ENCODE measurements at places on chromosomes 3 and 15.

- DNase-seq, result no peak
Observed at GRCh38 chr3:103247459-103247858, 812.6 kb downstream of the ZPLD1 start.

DNA sequence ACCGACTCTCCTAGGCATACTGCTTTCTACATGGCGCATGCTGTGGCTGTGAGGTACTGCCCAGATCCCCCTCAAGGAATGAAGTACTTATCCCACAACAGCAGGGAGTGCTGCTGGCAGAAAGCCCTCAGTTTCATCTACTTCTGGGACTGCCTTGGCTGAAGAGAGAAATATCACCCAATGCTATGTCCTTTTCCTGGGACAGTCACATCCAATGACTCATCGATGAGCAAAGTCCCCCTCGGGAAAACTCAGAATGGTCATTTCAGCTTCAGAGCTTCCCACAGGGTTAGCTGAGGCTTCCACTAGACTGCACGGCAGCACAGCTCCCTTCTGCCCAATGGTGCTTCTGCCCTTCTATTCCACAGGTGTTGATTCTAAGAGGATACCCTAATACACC is 3.6 kb upstream of the NMD3 start:
- DNase-seq, result no peak

- no peak for DNase-seq
Observed at GRCh38 chr3:43048470-43048869, 57.4 kb downstream of the POMGNT2 start.

GRCh38 chr3:16309558-16309957 is 44.5 kb downstream of the OXNAD1 start:
- DNase-seq, result peak; percentile 66

DNA sequence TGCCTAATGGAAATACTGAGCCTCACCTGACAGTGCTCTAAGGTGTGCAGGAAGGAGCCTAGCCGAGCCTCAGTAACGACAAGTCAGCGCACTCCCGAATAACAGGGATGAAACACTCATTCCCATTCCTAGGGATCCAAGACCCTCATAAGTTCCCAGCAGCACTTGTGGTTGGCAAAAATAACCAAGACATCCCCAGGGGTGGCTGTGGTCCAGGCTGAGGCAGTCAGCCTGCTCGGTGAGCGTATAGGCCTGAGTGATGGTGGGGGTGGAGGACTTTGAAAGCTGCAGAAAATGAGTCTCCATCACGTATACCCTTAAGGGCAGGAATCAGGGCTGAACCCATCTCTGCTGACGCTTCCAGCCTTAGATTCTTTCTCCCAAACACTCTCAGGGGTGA is 120.1 kb downstream of the SMAD6 start:
- no peak for DNase-seq

GRCh38 chr3:123755085-123755484 is 129.0 kb downstream of the MYLK start:
- DNase-seq, result no peak

DNA sequence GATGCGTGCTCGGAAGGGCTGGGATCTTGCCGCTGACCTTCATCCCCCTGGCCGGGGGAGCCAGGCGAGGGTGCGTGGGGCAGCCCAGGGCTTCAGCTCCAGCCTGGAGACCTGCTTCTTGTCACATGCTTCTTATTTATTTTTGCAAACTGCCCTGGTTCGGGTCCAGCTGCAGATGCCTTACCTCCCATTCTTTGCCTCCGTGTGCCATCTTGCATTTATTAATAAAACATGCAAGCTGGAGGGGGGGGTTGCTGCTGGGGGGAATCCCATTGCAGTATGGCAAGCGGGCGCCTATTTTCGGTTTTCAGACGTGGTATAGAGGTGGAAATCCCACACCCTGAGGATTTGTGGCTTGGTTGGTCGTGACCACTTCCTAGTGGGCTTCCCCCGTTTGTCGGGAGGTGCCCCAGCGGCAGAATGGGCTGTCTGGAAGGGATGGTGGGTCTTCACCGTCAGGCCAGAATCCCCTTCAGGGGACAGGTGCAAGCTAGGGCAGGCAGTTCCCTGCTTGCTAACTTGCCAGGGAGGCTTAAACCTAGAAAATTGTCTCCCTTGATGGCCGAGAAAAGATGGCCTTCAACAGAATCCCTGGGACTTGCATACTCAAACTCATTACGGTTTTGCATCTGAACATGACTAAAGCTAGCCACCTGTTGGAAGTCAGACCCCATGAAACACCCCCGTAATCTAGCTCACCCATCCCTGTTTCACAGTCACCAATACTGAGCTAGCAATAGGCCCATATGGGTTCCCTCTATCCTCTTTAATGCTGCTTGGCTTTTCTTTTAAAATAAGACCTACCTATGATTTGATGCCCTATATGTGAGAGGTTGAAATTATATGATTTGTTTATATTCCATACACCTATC is 569 bp downstream of the TMEM266 start:
- DNase-seq, result peak; percentile 37

DNA sequence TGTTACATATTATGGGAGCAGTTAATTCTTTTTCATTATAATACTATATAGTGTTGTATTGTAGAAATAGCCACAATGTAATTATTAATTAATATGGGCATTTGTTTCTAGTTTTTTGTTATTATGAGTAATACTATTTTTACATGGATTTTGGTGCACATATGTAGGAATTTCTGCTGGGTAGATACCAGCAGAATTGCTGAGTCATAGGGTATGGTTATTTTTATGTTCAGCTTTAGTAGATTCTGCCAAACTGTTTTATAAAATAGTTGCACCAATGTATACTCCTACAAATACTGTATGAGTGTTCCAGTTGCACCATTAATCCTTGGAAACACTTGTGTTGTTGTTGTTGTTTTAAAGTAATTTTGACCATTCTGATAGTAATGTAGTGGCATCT is 91.5 kb downstream of the SH3GL3 start:
- no peak for DNase-seq

DNA sequence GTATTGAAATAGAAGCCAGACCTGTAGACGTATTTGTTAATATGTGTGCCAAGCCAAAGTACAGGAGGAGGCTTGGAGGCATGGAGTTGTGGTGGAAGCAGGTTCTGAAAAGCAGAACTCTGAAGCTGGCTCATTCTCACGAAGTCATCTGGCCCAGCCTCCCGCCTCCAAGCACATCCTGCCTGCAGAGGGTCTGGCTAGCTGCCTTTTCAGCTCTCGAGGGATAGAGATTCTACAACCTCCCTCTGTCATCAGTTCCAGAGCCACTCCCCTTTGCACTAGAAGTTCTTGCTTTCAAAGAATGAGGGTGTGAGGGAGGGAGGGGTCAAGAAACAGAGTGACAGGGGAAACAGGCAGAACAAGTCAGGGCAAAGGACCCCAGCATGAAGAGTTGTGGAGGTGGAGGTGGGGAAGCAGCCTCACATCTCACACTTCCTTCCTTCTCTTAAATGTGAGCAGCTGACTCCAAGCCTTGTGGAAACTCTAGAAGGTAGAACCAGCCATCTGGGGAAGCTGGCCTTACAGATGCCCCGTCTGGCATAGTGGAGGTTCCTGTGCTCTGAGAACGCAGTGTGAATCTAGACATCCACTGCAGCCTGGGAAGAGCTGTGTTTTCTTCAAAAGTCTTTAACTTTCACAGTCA is 95.3 kb downstream of the SLC49A4 start:
- no peak for DNase-seq

DNA sequence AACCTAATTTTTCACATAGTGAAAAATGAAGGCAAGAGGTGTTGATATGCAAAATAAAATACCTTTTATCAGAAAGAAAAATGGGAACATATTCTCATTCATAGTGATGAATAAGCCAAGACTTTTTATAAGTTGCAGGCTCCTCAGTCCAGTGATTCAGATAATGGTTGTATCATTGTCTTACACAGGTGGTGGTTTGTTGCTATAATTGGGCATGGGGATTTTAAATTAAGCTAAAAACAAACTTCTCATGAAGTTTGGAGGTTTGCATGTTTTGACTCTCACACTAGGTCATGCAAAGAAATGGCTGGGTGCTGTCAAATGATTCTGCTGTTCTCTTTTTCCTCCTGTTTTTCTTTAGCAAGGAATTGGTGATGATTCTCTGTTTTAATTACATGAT is 60.8 kb upstream of the SKIL start:
- DNase-seq, result no peak

GRCh38 chr3:78632925-78633553 is 1134.8 kb downstream of the ROBO1 start:
- DNase-seq, result no peak

GRCh38 chr15:63371297-63371918 is 10.2 kb downstream of the CA12 start:
- DNase-seq, result no peak

- DNase-seq, result no peak
Observed at GRCh38 chr3:11076711-11077110, 77.6 kb upstream of the HRH1 start.

- DNase-seq, result no peak
Observed at GRCh38 chr15:87916208-87916607, 340.3 kb downstream of the NTRK3 start.

DNA sequence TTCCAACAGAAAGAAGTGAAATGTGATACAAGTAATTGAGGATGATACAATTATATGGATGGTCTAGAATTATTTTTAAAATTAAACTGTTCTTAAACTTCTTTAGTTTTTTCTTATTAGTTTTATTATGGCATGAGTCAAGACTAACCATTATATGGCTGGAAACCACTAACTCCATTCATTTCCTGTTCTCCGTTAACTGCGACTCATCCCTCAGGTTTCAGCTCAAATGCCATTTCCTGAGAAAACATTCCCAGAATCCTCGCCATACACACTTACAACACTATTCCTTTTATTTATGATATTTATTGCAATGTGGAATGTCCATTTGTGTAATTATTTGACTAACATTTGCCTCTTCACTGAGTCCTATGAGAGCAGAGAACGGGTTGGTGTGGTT is 394.1 kb downstream of the SOX2 start:
- no peak for DNase-seq

DNA sequence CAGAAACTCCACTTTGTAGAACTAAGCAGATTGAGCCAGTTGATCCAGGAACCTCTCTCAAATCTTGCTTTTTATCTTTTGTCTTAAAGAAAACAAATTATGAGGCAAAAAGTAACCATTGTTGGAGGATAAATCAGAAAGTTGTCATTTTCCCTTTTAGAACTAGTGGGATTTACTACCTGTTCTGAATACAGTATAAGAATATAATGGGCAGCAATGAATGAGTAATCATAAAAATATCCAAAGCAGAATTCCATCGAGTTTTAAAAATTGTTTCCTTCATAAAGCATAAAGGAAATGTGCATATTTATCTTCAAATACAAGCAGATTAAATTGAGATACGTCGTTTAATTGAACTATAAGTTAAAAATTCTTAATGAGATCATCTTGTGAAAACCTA is 15.9 kb upstream of the ANO10 start:
- no peak for DNase-seq

DNA sequence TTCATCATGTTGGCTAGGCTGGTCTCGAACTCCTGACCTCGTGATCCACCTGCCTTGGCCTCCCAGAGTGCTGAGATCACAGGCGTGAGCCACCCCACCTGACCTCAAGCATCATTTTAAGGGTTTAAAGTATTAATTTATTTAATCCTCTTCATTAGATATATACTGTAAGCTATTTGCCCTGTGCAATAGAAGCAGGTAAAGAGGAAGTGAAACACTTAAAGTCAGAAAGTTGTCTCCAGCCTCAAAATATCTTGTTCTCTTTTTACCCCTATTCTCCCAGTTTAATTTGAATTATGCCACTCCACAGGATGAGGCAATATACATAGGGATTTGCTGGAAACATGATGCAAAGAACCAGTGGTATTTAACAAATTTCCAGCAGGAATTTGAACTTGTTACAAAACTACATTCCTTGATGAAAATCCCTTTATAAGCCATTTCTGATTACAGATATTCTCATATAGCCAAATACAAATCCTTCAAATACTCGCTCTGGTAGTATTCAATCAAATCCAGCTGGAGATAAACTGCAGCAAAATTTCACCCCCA is 2.0 kb downstream of the NDUFB5 start:
- no peak for DNase-seq

DNA sequence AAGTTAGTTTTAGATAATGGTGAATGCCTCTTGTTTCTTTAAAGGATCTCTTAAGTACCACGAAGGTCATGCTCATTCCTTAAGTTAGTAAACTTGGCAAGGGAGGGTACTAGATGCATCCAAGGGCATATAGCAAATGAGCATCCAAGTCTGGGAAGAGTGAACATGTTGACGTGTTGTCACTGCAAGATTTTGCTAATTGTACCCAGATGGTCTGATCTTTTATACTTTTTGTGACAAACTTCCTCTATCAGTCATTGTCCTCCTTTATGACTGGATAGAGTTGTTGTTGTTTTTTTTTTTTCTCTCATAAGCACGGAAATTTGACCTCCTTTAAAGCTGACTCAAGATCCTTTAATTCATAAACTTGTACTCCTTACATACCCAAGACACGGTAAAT is 121.3 kb downstream of the CHST2 start:
- no peak for DNase-seq

DNA sequence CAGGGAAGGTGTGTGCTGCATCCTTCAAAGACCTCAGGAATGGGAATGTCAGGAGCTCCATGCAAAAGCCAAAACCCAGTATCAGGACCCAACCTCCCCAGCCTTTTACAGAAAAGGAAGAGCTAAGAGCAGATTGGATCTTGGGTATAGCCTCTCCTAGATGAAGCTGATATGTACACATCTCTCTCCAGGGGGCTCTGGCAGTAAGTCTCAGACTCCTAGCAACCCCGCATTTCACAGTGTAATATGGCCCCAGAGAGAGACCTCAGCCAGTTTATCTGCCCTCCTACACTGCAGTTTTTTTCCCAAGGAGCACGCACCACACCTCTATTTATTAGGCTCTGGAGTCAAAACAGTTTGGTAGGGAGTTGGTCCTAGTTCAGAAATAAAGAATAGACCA is 88.2 kb downstream of the RBPMS2 start:
- no peak for DNase-seq

DNA sequence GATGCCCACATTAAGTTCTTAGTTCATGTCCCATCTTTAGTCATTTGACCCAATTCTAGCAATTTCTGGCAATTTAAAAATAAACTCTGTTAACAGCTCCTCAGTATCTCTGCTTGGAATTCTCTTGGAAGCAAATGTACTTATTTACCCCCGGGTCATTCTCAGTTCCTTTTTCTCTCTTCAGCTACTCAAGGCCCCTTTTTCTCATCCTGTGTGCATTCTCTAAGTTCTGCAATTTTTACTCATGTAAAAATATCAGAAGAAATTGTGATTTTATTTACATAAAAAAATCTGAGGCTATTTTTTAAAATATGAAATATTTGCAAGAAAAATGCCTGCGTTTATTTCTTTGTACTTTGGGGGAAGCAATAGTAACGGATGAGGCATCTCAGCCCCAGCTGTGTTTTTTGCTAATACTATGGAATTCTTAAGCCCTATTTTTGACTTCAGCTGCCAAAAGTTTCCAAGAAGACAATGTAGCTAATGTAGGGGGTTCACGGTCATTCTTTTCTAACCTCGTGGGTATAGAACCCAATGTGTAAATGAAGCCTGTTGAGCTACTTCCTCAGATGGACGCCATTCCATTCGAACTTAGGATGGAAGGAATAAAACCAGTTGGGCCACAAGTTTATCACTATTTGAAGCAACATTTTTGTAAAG is 20.0 kb downstream of the CERS3 start:
- DNase-seq, result no peak

- no peak for DNase-seq
Observed at GRCh38 chr3:147420353-147421183, 11.4 kb downstream of the ZIC1 start.

GRCh38 chr3:190532731-190533203 is 18.9 kb downstream of the IL1RAP start:
- DNase-seq, result no peak

- peak; percentile 95 for DNase-seq
Observed at GRCh38 chr15:78872155-78872971, at the start of gene MORF4L1. Gene MORF4L1 (plus strand): TSS chr15:78872890. CDS start chr15:78873018, 128 bp downstream.

GRCh38 chr3:56915966-56916586 is 114.3 kb upstream of the ARHGEF3 start:
- DNase-seq, result peak; percentile 68
